ENCODE measurements at places on chromosomes 2 and 18.

GRCh38 chr2:29560030-29560429, 361.4 kb downstream of the ALK start:
- DNase-seq, result no peak

DNA sequence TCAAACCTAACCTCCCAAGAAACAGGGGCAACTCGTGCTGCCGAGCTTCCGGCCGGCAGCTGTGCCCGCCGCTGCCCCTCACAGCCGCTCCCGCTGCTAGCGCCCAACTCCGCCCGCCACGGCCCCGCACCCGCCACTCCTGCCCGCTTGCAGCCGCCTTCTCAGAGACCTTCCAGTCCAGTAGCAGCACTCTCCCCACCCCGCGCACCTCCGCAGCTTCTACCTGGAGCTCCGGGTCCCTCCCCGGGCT, 722 bp upstream of the C2orf15 start:
- no peak for DNase-seq

- DNase-seq, result no peak
Measured at GRCh38 chr18:38602341-38602740, 1036.7 kb upstream of the CELF4 start.

DNA sequence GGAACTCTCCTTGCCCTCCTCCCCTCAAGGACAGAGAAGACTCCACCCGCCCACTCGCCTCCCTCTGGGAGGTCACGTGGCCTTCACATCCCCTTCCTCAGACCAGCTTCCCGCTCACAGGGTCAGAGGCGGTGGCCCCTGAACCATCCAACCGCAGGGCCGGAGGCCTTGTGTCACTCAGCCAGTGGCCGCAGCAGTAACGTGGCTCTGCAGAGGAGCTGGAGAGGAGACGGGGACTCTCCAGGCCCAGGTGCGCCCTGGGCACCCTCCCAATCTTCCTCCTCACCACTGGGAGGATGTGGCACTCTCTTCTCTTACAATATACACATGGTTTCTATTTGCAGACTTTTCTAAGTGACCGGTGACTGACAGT, 161.7 kb downstream of the TWIST2 start:
- DNase-seq, result no peak

- no peak for DNase-seq
Measured at GRCh38 chr2:105497094-105497493, 98.2 kb upstream of the FHL2 start.

GRCh38 chr2:134146161-134146560, 107.7 kb upstream of the MGAT5 start:
- DNase-seq, result no peak
